HFFc6 (cell line): ENCODE measurements at places on chromosomes 3 and 15. TPM values are rescaled to one million over a fixed set of nuclear protein-coding genes. Genes with fewer than 3 reads are reported as not detected.

- DNase-seq, result peak; percentile 77
Observed at GRCh38 chr15:91521996-91522395, 331.5 kb upstream of the SLCO3A1 start.

DNA sequence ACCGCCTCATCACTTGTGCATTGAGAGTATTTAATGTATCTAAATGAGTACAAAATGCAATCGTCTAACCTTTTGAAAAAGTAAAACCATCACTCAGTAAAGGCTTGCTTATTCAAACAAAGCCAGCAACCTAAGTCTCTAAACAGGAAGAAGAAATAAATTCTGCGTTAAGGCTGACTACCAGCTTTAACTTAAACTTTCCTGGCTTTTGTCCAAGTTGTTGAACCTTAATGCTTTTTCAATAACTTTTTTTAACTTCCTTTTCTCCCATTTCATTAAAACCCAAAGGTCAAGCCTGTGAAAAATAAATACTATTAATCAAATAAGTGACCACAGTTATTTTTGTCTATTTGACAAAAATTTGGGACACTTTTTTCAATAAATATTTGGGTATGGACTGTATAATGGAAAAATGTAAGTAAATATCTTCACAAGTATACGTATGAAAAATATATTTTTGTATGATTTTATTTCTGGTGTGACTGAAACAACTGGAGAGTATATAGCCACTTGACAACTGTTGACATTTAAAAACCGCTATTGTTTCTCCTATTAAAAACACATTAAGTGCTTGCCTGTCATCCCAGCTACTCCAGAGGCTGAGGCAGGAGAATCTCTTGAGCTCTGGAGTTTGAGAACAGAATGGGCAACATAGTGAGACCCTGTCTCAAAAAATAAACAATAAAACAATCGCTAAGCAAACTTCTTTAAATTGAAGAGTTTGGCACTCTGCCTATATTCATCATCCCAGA lies 2.9 kb downstream of the KLHL24 start:
- no peak for DNase-seq

DNA sequence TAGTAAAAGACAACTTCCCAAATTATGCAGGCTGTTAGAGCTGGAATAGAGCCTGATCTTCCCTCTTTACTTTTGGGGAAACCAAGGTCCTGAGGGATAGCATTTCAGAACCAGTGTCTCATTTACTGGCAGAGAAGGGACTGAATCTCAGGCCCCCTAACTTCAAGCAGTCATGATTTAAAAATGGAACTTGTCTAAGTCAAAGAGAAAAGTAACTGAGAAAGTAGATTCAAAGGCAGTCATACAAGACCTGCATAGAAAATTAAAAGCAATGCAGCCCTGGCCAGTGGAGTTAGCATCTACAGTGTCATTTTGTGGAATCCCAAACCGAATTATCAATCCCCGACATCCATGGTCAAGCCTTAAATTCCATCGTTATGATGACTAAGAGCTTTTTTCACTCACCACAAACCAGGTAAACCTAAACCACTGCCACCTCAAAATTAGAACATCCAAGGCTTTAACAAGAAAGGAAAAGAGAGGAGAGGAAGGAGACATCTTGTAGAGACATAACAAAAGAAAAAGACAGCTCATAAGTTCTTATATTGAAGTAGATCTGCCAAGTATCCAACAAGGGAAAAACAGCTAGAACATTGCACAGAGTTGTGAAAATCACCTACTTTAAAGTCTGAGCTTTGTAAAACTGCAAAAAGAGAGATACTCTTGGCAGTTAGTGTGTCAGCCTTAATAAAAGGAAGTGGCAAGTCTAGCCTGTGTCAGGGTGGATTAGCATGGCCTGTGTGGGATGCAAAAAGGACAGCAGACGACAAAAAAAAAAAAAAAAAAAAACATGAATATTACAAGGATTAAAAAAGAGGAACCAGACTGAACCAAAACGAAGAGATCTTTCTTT lies 54.1 kb upstream of the CCR2 start:
- no peak for DNase-seq

- no peak for DNase-seq
Observed at GRCh38 chr3:65593780-65594752, 444.7 kb downstream of the MAGI1 start.

Gene CDCP1
- 0.63 to 1.9 TPM (median 0.97 TPM) in 3 replicates for total RNA-seq

Gene ZNF80
- not detected in 3 replicates for total RNA-seq
